Breast epithelium (tissue), 4 donors: ENCODE measurements at places on chromosomes 5 and 9.

- H3K27ac ChIP-seq: no peak overlapping the region
- H3K27me3 ChIP-seq: no peaks in the 10 kb centered on the region
- DNase-seq: no peak
- H3K4me3 ChIP-seq: no peak overlapping the region
- no peaks in the 10 kb centered on the region for H3K36me3 ChIP-seq
Observed at GRCh38 chr9:506281-506680, 291.6 kb downstream of the DOCK8 start.

- H3K4me3 ChIP-seq: no peak overlapping the region
- H3K27ac ChIP-seq: no peak overlapping the region
- no peaks in the 10 kb centered on the region for H3K4me1 ChIP-seq
- H3K36me3 ChIP-seq: no peaks in the 10 kb centered on the region
Observed at GRCh38 chr9:135555910-135556309, 5.6 kb upstream of the PAEP start.

DNA sequence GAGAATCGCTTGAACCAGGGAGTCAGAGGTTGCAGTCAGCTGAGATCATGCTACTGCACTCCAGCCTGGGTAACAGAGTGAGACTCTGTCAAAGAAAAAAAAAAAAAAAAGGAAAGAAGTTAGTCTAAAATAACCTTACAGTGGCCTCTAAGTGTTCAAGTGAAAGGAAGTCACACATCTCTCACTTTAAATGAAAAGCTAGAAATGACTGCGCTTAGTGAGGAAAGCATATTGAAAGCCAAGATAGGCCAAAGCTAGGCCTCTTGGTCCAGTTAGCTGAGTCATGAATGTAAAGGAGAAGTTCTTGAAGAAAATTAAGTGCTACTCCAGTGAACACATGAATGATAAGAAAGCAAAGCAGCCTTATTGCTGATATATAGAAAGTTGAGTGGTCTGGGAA is 38.1 kb downstream of the ITGA1 start:
- H3K4me3 ChIP-seq: no peak overlapping the region
- no peaks in the 10 kb centered on the region for H3K4me1 ChIP-seq
- H3K27ac ChIP-seq: no peak overlapping the region
- DNase-seq: no peak
- no peaks in the 10 kb centered on the region for H3K27me3 ChIP-seq

GRCh38 chr9:116860509-116861120 is 173.5 kb downstream of the TRIM32 start:
- peak; percentile 54 for DNase-seq
- no peaks in the 10 kb centered on the region for H3K4me1 ChIP-seq
- H3K27ac ChIP-seq: no peak overlapping the region

GRCh38 chr5:78758169-78758839 is 109.7 kb upstream of the LHFPL2 start:
- no peak for DNase-seq
- H3K27me3 ChIP-seq: no peaks in the 10 kb centered on the region
- no peaks in the 10 kb centered on the region for H3K4me1 ChIP-seq
- no peak overlapping the region for H3K27ac ChIP-seq

- no peak for DNase-seq
- no peaks in the 10 kb centered on the region for H3K36me3 ChIP-seq
- no peaks in the 10 kb centered on the region for H3K4me1 ChIP-seq
- H3K4me3 ChIP-seq: no peak overlapping the region
- no peak overlapping the region for H3K27ac ChIP-seq
- no peaks in the 10 kb centered on the region for H3K27me3 ChIP-seq
Observed at GRCh38 chr5:53071298-53071697, 38.3 kb downstream of the MOCS2 start.
